CD4-positive, alpha-beta T cell treated with Interleukin-15 for 1 hour (primary cell): ENCODE measurements at places on chromosomes 7 and 10.

DNA sequence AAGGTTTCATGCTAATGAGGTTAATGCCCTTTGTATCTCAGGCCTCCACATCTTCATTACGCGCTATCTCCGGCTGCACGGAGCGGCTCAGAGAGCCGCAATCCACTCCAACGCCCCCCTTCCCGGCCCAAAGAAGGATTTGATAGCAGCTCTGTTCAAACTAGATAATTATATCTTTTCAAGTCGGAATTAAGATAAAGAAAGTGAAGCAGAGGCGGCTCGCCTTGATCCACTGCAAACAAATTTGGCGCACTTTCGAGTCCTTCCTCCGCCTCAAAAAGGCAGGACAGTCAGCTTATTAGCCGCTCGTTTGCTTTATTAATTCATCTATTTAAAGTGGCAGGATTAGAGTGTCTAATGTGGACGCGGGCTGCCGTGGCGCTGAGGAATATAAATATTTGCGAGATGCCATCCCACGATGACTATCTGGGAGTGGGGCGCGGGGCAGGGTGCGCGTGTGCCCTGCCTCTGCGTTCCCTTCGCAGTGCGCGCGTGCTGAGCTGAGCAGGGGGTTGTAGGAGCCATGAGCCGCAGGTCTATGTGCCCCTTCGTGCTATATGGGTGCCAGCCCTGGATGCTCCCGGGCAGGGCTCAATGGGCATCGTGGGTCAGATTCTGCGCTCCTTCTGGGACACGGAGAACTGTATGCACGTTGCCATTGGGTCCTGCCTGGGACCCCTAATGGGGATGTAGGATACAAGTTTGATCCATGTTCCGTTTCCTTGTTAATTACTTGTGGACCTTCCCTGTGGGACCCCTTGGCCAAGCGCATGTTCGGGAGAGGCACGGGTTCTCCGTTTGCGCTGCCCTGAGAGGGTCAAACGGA is 9.0 kb downstream of the EMX2 start:
- no peak for DNase-seq

DNA sequence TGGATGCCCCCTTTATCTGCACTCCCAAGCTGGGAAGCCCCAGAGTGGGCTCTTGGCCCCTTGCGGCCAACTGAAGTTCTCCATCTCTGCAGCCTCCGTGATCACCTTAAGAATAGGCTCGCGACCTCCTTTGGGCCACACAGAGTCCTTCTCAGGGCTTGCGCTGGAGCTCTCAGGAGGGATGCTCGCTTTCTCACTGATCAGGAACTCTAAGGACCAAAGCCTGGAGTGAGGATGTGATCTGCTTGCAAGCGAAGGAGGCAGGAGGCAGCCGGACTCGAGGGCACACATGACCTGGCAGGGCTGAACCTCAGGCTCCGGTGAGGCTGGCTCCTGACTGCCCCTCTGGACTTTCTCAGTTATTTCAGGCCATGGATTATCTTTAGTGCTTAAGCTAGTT is 192.1 kb upstream of the MKI67 start:
- no peak for DNase-seq

- peak; percentile 43 for DNase-seq
Observed at GRCh38 chr7:152435384-152436110, at the start of gene KMT2C. TSS of gene KMT2C (minus strand) at chr7:152436003. CDS start at chr7:152435786, 217 bp downstream.

GRCh38 chr7:127885843-127886242 is 145.4 kb downstream of the LRRC4 start:
- DNase-seq = no peak

- no peak for DNase-seq
Observed at GRCh38 chr7:26460351-26461085, 168.9 kb downstream of the SNX10 start.

GRCh38 chr10:110209454-110209925 is 2.1 kb downstream of the MXI1 start:
- DNase-seq = peak; percentile 72

DNA sequence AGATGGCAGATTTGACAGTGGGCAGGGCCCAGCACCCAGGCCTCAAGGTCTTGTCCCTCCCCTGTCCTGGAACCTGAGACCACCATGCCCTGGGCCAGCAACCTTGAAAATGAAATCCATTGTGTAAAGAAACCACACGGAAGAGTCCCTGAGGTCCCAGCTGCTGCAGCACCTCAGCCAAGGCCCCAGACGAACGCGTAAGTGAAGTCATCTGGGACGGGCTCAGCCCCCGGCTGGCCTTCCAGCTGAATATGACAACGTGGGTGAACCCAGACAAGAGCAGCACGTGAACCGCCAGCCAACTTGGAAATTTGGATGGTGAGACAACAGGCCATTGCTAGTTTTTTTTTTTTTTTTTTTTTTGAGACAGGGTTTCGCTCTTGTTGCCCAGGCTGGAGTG is 70.3 kb downstream of the CYTH3 start:
- DNase-seq = no peak

DNA sequence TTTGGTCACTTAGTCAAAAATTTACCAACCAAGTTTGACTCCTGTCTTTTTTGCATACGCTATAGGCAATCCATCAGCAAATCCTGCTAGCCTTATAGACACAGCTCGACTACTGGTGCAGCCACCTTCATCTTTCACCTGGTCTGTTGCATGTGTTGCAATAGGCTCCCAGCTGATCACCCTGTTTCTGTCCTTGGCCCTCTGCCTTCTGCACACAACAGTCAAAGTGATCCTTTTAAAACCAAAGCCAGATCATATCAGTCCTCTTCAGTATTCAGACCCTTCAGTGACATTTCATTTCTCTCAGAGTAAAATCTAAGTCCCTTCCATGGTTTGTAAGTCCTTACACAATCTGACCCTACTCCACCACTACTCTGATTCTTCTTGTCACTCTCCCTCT is 10.9 kb upstream of the CDK6 start:
- DNase-seq = no peak

DNA sequence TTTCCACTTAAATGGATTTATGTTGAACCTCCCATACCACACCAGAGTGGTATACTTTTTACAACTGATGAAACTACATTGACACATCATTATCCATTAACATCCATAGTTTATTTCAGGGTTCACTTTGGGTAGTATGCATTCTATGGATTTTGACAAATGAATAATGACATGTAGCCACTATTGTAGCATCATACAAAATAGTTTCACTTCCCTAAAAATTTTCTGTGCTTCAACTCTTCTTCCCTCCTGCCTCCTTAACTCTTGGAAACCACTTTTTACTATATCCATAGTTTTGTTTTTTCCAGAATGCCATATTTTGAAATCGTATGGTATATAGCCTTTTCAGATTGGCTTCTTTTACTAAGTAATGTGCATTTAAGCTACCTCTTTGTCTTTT is 199.5 kb upstream of the TMEM196 start:
- no peak for DNase-seq

- no peak for DNase-seq
Observed at GRCh38 chr10:59018977-59019376, 157.5 kb upstream of the PHYHIPL start.

DNA sequence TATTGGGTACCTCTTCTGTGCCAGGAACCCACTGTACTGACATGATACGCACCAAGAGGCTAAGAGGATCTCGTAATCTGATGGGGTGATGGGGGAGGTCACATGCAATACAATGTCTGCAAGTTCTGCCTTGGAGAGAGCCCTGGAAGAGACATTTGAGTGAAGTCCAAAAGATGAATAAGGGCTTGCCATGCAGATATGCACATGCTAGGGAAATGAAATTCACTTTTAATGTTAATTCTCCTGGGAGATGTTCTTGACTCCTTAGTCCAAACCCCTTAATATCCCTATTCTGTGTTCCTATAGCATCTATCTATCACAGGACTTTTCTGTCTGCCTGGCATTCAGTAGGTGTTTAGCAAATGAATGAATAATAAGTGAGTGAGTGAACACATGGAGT is 54.0 kb upstream of the GLCCI1 start:
- DNase-seq = no peak

DNA sequence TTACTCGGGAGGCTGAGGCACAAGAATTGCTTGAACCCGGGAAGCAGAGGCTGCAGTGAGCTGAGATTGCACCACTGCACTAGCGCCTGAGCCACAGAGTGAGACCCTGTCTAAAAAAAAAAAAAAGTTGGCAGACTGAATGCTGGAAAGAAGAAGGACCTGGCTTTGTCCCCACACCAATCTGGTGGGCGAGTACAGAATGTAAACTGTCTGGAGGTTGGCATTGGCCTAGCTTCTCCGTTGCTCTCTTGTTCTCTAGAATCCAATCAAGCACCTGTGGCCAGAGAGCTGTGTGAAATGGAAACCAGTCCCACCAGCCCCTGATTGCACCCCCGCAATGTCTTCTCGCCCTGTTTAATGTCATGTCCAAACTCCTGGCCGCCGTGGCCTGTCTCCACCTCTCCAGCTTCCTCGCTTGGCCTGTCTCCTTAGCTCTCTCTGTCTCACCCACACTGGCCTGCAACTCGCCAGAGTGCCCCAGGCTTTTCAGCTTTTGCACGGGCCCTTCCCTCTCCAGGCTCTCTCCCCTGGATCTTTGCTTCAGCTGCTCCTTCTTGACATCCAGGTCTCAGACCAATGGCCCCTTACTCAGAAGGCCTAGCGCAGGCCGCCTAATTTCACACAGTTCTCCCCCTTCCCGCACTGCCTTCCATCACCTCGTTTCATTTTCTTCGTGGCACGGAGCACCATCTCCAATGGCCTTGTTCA is 670 bp upstream of the AGK start:
- DNase-seq = no peak

DNA sequence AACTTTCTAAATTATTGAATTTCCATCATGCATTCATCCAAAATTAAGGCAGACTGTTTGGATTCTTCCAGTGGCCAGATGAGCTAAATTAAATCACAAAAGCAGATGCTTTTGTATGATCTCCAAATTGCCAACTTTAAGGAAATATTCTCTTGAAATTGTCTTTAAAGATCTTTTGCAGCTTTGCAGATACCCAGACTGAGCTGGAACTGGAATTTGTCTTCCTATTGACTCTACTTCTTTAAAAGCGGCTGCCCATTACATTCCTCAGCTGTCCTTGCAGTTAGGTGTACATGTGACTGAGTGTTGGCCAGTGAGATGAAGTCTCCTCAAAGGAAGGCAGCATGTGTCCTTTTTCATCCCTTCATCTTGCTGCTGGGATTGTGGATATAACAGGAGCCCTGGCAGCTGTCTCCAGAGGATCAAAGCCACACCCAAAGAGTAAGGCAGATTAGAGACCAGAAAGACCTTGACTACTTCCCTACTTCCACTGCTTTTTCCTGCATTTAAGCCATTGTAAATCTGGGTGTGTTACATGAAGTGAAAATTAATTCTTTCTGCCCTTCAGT is 8.2 kb upstream of the CFAP69 start:
- DNase-seq = no peak

DNA sequence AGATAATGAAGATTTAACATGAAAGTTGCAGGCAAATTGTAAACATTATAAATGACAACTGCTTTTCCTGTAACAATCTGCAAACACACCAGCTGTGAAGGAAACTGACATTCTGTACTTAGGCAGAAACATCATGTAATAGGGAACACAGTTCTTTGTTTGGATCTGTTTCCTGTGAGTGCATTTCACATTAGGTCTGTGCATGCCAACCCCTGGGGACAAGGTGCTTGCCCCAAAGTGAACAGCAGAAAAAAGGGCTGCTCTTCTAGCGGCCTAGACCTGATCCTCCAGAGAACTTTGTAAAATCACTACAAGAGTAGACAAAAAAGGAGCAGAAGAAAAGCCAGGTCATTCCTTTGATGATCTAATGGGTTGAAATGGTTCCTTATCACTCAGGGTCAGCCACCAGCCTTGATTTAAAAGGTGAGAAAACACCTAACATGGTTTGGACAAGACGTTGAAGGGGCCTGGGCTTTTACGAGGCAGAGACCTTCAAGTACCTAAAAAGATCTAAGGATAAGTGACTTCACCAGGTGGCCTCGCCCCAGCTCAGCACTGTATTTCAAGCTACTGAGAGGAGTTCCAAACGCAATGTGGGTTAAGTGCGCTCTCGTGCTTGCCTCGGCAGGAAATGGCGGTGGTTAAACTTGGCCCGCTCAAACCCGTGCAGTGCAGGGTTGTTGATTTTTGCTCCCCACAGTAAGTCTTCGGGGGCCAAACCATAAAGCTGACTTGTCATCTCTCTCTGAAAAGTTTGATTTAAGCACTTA is 249.7 kb downstream of the CREB5 start:
- DNase-seq = no peak

GRCh38 chr7:33420311-33420940 is 291.1 kb downstream of the BBS9 start:
- DNase-seq = no peak

GRCh38 chr7:51316262-51316665 is 345 bp downstream of the COBL start:
- no peak for DNase-seq

DNA sequence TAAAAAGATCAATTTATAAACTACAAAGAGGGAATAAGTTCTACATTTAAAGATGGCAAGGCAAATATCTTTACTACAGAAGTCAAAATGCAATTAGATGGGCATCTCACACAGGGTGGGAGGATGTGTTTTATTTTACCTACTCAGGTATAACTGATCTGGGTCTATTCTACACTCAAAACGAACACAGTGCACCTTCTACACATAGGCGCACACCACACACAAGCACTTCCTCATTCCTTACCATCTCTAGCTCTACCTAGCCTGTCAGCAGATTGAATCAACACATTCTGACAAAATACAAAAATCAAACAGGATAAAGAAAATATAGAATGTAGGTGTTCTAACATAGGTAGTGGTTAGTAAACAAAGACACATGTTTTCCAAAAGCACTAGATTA is 64.8 kb downstream of the SGCE start:
- no peak for DNase-seq

DNA sequence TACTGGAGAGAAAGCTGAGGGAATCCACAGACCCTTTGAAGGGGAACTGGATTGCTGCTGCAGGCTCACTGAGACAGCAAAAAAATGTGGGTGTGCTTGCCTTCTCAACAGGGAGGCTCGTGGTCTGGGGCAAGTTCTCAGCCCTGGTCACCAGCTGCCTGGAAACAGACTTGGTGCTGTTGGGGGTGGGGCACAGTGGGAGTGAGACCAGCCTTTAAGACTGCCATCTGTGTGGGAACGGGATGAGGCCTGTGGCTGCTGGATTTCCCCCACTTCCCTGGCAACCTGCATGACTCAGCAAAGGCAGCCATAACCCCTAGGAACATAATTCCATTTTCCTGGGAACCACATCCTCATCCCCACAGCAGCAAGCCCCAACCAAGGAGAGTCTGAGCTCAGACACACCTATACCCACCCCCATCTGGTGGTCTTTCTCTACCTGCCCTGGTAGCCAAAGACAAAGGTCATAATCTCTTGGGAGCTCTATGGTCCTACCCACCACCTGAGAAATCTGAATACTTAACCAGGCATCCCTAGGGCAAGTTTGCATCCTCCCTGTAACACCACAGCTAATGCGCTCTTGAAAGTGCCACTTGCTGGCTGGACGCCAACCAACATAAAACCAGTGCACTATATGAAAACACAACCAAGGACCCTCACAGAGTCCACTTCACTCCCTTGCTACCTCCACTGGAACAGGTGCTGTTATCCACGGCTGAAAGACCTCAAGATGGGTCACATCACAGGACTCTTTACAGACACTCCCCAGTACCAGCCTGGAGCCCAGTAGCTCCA is 45.0 kb upstream of the TFEC start:
- no peak for DNase-seq

DNA sequence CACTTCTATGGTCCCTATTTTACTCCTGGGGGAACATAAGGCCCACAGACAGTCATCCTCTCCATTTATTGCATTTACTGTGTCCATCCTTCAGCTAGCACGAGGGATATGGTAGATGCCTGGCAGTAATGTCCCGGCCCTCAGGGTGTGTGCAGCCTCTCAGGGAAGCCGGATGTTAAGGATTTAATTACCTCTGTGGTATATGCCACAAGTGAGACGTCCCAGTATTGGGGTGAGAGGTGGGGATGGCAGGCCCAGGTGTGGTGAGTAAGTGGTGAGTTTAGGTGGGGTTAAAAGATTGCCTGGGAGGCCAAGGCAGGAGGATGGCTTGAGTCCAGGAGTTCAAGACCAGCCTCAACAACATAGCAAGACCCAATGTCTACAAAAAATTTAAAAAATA is 144.9 kb downstream of the SH3PXD2A start:
- no peak for DNase-seq
